NCI-H2171 (cell line): ENCODE measurements at places on chromosomes 6 and 20.
A peak's percentile ranks its signal among the peaks of the same experiment; 100 is the strongest.

- DNase-seq: no peak
Measured at GRCh38 chr6:121383478-121383877, 49.2 kb upstream of the TBC1D32 start.

DNA sequence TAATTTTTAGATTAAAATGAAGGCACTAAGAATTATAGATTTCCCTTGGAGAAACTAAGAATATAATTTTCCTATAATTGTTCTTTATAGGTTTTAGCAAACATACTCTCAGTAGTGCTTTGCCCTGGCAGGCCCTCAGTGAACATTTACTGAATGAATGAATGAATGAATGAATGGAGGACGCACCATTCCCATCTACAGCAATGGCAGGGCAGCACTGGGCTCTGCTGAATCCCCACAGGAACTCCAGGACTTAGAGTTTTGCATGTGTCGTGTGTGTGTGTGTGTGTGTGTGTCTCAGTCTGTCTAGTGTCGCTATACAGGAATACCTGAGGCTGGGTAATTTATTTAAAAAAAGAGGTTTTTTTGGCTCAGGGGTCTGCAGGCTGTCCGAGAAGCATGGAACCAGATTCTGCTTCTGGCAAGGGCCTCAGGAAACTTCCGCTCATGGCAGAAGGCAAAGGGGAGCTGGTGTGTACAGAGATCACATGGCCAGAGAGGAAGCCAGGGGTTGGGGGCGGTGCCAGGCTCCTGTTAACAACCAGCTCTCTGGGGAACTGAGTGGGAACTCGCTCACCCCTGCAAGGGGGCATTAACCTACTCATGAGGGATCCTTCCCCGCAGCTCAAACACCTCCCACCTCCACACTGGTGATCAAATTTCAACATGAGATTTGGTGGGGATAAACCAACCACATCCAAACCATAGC, 20.1 kb downstream of the RNASET2 start:
- peak; percentile 78 for DNase-seq

DNA sequence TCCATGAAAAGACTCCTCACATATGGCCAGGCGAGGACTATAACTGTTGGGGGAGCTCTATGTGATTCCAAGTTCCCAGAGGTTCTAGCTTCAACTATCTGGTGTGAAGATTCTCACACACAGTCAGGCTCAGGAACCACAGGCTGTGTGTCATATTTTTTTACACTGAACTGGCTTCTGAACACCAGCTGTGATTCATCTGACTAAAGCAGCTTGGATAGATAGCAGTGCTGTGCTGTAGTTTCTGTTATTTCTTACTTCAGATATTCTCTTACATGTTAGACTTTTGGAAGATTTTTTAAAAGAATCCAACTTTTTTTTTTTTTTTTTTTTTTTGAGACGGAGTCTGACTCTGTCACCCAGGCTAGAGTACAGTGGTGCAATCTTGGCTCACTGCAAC, 140.7 kb upstream of the MCHR2 start:
- no peak for DNase-seq

- DNase-seq: no peak
Measured at GRCh38 chr20:49186535-49187329, 1.4 kb downstream of the STAU1 start.

DNA sequence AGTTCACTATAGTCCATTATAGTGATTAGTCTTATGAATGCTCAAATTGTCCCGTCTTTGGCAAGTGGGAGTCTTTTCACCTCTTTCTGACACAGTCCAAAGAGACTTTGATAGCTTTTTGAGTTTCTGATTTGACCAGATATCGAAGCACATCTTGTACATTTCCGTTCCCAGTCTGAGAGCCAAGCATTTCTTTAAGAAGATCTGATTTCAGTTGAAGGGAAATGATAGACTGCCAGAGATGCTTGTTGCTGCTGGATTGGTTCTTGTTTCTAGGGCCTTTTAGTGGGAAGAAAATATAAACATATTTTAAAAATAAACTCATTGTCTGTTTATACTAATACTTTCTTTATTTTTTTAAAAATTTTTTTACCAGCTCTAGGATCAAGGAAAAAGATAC, 54.1 kb upstream of the IER3 start:
- DNase-seq: no peak

GRCh38 chr20:33450867-33451266, 7.3 kb upstream of the SNTA1 start:
- DNase-seq: no peak

- DNase-seq: no peak
Measured at GRCh38 chr6:170514908-170515307, 38.2 kb downstream of the PSMB1 start.

DNA sequence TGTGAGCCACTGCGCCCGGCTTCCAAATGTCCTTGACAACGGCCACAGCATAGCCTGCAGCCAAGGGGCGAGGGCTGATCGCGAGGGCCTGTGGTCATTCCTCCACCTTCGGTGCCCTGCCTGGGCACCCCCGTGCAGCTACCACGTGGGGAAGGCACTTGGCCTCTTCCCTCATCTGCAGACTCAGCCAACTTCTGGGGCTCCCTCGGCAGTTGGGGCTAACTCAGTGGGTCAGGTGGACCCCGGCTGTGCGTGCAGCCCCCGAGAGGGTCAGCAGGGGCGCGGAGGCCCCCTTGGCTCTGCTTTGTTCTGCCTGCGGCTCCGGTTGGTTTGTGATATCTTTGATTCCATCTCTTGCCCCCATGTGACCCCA, 52.9 kb upstream of the BHLHE23 start:
- DNase-seq: no peak

GRCh38 chr6:45365036-45365435, 12.7 kb downstream of the SUPT3H start:
- DNase-seq: no peak

DNA sequence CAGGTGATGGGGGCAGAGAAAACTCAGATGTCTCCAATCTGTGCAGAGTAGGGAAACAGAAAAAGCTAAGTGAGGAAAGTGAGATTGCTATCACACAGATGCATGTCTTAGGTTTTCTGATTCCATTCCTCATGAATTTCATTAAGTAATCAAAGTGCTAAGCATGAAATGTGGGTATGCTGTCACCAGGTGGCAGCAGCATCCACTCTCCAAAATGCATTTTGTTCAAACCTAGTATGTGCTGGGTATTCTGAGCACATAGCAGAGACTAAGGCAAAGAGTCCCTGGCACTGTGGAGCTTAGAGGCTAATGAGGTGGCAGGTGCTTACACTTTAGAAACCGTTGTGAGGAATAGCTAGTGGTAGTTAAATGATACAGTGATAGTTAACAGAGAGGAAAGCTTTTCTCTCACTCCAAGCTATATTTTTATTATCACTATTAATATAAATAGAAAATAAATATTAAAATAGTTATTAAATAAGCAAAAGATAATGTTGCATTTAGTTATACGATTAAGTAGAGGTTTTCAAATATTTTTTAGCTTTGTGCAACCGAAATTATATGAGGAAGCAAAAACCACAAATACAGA, 179.5 kb downstream of the CDH26 start:
- no peak for DNase-seq

DNA sequence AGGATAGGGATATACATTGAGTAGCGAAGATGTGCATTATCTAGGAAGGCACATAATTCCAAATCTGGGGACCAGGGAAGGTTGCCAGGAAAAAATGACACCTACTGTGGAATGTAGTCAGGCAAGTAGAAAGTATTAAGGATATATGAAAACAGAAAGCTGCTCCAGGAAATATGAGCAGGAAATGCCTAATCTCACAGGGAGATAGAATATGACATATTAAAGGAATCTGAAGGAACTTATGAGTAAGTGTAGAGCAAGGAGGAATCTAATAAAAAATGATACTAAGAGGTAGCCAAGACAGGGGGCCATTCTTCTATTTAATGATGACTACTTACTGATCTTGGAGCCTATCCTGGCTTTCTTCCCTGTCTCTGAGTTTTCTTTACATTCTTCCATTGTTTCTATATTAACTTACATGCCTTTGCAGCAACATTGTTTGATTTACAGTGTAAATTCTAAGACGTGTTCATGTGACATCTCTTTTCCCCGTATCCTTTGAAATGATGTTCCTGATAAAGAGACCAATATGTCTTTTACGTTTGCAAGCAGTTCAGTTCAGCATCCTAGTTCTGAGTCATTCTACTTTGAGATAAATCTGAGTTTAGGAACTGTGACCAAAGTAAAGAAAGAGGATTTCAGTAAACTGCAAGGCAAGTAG, 58.6 kb downstream of the TINAG start:
- DNase-seq: no peak

DNA sequence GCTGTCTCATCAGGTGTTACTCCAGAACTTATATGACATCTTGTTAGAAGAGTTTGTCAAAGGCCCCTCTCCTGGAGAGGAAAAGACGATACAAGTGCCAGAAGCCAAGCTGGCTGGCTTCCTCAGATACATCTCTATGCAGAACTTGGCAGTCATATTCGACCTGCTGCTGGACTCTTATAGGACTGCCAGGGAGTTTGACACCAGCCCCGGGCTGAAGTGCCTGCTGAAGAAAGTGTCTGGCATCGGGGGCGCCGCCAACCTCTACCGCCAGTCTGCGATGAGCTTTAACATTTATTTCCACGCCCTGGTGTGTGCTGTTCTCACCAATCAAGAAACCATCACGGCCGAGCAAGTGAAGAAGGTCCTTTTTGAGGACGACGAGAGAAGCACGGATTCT, 43.7 kb upstream of the SMIM28 start:
- DNase-seq: no peak

- no peak for DNase-seq
Measured at GRCh38 chr20:16709017-16709416, 20.8 kb upstream of the SNRPB2 start.

DNA sequence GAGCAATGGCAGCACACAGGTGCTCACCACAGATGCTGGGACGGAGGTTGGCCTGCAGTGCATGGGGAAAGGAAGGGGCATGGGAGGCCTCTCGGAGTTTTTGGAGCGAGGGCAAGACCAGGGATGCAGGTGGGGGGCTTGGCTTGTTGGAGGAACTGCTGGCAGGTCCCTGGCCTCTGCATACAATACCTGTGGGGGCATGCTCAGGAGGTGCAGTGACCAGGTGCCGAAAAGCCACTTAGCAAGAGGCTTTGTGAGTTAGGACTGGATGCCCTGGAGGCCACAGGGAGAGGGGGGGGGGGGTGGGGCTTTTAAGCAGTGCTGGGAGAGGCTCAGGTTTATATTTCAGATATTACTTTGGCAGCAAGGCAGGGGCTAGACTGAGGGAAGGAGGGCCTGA, 142.7 kb downstream of the F13A1 start:
- DNase-seq: no peak

DNA sequence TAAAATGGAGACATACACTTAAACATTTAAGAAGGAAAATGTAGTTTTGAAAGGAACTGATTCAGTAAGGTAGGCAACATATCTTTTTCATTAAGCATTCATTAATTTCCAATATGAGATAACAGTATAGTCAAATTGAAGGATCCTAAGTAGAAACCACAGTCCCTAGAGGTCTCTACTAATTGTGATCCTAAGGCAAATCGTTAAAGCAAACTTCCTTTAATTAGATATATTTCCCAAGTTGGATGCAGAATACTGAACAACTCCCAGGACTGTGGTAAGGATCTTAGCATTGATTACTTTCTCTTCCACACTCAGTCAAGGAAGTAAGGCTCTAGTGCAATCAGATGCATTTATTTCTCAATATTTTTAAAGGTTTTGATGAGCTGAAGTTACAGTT, 604.1 kb upstream of the GJE1 start:
- no peak for DNase-seq

DNA sequence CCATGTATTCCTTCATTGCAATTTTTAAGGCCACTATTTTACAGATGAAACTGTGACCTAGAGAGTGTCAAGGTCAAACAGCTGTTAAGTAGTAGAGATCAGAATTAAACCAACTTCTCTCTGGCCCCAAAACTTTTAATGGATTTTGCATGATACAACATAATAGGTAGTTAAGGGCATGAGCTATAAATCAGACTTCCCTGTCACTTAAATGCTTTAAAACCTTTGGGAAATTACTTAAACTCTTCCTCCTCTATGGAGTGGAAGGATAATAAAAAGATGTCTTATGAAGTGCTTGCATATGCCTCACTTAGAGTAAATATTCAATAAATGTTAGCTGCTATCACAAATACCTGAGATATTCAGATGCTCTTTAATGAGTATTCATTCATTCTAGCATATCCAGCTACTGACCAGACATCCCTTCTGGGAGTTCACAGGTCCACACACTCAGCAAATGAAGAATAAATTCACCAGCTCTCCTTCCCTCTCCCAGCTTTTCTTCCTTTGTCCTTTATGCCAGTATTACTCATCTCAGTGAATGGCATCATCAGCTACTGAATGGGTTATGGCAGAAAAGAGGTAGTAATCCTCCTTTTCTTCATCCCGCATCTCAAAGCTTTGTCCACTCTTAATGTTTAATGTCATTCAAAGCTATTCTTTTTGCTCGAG, 36.2 kb downstream of the EYA4 start:
- no peak for DNase-seq
